ENCODE measurements at places on chromosomes 13 and 19.

DNA sequence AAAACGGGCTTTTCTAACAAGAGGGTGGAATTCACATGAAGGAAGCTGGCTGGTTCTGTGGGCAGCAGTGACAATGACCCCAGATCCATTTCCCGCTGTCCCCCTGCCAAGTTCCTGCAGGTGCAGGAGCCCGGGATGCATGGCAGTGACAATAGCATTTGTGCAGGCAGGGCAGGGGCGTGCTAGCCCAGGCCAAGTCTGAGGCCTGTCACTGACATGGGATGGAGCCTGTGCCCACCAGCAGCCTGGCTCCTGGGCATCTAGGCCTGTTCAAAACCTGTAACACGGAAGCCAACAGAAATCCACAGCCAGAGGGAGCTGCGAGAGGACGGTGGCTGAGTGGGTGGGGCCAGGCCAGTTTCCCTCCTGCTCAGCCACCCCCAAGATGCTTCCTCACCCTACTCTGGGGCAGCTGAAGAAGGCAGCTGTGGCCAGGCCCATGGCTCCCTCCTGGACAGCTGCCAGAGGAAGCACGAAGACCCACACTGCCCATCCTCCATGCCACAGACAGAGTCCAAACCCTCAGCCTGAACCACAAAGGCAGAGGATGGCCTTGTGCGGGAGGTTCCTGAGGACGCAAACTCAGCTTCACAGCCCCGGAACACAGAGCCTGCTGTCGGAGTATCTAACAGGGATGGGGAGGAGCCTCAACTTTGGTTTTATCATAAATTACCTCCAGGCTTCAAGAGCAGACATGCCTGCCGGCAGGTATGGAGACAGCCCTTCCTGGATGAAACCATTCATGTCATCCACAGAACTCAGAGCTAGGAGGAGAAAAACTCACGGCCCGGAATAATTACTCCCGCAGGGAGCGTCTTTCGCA, 74.0 kb downstream of the CEBPG start:
- DNase-seq, result no peak

GRCh38 chr13:26992951-26993719, 178.5 kb downstream of the USP12 start:
- DNase-seq, result no peak

DNA sequence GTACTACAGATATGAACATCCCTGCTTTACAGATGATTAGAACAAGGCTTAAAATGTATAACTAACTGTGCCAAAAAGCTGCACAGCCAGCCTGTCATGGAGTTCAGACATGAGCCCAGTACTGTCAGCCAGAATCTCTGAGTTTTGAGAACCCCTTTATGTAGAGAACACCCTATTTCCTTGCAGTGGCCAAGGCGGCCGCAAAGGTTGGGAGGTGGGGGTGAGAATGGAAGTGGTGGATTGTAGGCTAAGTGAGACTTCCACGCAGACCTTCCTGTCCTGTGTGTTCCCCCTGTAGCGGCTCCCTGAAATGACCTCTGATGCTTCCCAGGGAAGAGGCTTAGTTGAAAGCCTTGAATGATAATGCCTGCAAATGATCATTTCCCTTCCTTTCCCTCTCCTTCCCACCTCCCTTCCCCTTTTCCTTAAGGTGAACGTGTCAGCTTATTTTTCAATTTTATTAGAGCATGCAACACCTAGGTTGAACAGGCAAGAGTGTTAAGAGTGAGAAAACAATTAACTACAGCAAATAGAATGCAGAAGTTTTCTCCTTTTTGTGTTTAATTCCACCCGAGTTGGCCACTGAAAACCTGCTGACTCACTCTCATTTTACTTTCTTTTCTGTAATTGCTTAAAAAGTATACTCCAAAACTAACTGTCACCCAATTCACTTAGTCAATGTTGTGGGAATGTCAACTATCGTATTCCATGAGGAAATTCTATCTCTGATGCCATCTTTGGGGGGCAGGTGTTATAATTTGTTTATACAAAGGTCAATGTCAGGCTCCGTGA, 167.0 kb upstream of the EDNRB start:
- DNase-seq, result no peak

DNA sequence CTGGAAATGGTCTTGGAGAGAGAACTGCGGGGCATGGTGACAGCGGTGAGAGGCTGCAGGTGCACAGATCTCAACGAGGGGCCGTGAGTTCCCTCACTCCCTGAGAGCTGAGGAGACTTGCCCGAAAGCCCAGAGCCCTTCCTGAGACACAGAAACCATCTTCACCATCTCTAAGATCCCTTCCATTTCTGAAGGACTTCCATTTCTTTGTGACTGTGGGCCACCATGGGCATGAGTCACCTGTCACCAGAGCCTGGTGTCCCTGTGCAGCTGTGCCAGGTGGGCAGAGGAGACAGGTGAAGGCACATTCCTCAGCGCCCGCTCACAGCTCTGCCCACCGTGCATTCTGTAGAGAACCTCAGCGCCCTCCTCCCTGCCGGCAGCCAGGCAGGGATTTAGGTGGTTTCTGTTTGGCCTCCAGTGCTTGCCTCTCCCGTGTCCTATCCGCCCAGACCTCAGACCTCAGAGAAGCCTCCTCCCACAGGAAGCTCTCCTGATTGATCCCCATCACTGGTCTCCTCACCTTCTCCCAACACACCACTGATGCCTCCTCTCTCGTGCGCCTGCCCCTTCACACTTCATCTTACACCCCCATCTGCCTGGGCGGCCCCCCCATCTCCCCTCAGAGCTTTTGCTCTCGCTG, 24.2 kb downstream of the SH3GL1 start:
- DNase-seq, result no peak

GRCh38 chr19:13162724-13163608, 12.8 kb downstream of the IER2 start:
- peak; percentile 62 for DNase-seq

DNA sequence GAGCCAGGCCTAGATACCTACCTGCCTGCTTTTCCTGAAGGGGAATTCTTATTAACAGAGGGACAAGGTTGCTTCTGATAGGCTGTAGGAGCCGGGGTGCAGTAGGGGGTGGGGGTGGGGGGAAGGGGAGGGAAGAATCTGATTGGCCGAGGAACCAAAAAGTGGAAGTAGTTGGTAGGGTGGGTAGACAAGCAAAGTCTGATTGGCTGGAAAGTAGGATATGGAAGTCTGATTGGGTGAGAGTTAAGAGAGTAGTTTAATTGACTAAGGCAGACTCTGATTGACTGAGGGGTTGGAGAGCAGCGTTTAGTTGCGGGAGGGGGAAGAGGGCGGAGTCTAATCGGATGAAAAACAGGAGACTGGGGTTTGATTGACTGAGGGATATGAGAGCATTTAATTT, 9.4 kb upstream of the CYP4F22 start:
- DNase-seq, result no peak

GRCh38 chr13:111317042-111317550, 3.3 kb upstream of the TEX29 start:
- no peak for DNase-seq

- no peak for DNase-seq
Observed at GRCh38 chr13:33629605-33630360, 188.2 kb upstream of the RFC3 start.

DNA sequence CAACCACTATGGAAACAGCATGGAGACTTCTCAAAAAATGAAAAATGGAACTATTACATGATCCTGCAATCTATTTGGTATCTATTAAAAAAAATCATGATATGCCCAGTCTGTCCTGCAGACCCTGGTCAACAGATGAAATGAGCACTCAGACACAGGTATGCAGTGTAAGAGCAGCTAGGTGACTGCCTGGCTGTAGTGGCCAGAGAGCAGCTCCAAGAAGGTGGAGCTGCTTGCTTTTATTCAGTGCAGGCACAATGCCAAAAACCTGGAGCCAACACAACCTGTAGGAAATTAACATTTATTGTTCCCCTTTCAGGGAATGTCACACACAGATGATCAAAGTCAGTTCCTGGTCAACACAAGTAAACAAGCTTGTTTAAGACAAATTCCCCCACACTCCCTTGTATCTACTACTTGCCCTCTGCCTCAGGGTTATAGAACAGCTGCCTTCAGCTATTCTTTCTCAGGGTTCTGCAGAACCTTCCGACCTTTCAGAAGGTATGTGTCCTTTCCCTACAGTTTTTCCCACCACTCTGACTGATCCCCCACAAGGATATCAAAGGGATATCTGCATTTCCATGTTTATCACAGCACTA, 933.7 kb upstream of the SLITRK5 start:
- no peak for DNase-seq

DNA sequence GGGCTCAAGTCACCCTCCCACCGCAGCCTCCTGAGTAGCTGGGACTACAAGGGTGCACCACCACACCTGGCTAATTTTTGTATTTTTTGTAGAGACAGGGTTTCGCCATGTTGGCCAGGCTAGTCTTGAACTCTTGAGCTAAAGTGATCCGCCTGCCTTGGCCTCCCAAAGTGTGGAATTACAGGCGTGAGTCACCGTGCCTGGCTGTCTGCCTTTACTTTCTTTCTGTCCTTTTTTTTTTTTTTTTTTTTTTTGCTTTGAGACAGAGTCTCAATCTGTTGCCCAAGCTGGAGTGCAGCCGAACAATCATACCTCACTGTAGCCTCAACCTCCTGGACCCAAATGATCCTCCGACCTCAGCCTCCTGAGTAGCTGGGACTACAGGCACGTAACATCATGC, 25.0 kb upstream of the OR1M1 start:
- DNase-seq, result no peak

GRCh38 chr19:3053218-3053621, 9.1 kb downstream of the TLE5 start:
- DNase-seq, result no peak

DNA sequence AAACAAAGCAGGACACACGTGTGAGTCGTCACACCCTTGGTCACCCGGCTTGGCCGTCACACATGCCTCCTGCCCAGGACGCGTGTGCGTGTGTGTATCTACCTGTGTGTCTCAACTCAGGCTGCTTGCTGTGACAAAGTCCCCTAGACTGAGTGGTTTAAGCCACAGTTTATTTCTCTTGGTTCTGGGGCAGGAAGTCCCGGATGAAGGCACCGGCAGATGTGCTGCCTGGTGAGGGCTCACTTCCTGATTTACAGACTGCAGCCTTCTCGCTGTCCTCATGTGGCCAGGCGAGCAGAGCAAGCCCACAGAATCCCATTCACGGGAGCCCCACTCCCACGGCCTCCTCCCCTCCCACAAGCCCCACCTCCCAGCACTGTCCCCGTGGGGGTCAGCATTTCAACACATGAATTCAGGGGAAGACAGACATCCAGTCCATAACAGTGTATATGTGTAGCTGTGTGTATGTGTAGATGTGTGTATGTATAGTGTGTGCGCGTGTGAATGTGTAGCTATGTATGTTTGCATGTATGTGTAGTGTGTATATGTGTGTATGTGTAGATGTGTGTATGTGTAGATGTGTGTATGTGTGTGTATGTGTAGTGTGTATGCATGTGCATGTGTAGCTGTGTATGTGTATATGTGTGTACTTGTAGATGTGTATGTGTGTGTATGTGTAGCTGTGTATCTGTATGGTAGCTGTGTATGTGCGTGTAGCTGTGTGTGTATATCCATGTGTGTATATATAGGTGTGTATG, 51.5 kb downstream of the MCF2L start:
- DNase-seq, result no peak

- DNase-seq, result no peak
Observed at GRCh38 chr19:14978161-14978776, 1.4 kb downstream of the SLC1A6 start.

- no peak for DNase-seq
Observed at GRCh38 chr19:35408284-35409171, 37.7 kb downstream of the GPR42 start.

DNA sequence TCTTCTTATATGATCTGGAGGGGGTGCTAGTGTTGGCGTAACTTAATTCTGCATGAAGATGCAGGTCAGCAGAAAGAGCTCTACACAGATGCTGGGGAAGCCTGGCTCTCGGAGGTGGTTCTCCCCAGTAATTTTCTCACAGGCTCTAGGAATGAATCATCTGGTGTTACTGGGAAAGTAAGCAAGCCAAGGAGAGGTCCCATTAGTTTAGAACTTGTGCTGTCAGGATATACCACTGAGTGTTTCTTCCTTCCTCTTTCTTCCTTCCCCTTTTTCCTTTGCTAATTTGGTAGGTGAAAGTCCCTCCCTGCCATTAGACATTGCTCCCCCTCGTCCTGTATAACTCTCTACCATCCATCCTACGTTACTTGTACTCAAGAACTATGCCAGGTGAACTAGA, 68.3 kb downstream of the ATP8A2 start:
- no peak for DNase-seq

- DNase-seq, result no peak
Observed at GRCh38 chr19:35290381-35291127, 1.4 kb upstream of the MAG start.

- no peak for DNase-seq
Observed at GRCh38 chr13:90919153-90919552, 428.3 kb upstream of the MIR17HG start.

- peak; percentile 29 for DNase-seq
Observed at GRCh38 chr19:17385878-17386611, 8.0 kb downstream of the CCDC194 start.

- DNase-seq, result peak; percentile 74
Observed at GRCh38 chr19:38417544-38418506, 8.2 kb downstream of the RASGRP4 start.

DNA sequence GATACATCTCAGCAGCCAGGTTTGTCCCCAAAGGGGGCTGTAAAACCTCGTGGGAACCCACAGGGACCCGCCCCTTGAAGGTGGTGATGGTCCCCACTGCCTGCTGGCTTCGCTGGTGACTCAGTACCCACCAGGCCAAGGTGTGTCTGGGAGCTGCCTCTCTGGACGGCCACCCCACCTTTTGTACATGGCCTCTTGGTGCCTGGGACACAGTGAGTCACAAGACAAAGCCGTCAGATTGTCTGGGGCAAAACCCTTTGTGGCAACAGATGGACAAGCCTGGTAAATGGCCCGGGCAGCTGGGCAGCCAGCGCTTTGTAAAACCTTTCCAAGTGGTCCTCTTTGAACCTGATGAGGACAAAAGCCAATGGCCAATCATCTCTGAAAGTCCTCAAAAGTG, 27.9 kb upstream of the KLF2 start:
- no peak for DNase-seq

DNA sequence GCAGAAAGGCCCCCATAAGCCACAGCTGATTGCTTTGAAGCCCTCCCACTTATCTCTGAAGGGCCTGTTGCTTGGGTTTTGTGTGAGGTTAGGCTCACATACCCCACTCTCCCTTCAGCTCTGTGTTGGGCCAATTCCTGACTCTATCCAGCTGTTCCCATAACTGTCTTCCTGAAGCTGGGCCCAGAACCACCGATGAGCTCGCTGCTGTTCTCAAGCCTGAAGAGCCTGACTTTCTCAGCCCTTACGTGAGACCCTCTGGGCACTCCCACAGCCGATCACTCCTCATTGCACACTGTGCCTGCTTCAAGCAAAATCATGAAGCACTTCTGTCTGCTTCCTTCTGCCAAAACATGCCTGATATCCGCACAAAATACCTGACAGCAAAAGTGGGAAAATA, 124.1 kb downstream of the CRYL1 start:
- no peak for DNase-seq

GRCh38 chr13:64397701-64398100, 2832.4 kb downstream of the PCDH9 start:
- DNase-seq, result no peak

- no peak for DNase-seq
Observed at GRCh38 chr19:52219611-52220010, 29.8 kb downstream of the PPP2R1A start.
